Spleen (tissue), 13 donors: ENCODE measurements at places on chromosomes 1 and 21.

DNA sequence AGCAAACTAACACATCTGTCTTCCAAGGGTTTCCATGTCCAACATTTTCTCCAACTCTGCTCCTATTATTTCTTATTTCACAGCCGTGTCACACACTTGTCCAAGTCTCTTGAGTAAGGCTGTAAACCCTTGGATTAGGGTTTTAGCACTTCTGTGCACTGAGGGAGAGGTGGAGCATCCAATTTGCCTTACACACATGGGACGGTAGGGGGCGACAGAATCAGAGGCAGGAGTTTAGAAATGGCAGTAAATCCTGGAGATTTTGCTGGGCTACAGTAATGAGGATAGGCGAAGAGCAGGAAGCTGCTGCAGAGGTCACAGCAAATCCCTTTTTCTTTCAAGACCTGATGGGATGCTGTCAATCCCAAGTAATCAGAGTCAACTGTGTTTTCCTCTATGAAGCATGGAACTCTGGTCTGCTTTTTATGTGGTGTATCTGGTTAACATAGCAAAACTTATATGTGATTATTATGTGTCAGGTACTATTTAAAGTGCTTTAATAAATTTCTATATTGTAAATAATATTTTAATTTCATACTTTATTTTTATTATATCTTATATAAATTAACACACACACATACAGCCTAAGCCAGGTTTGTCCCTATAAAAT lies 15.4 kb upstream of the LCE5A start:
- DNase-seq: no peak

DNA sequence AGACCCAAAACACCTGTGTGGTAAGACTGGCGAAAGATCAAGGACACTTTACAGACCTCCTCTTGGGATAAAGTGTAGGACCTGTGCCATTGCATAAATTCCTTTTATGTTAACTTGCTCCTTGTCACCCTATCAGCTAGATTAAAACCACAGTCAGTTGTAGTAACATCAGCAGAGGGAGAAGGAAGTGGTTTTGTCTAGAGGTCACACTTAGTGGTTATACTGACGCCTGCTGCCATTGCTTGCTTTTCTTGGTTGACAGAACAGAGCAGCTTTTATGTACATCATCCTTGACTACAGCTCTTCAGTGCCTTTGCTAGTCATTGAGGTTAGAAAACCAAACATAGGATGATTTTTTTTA lies 101.4 kb downstream of the PBX1 start:
- DNase-seq: no peak

GRCh38 chr21:34110594-34111202 lies 37.3 kb downstream of the MRPS6 start:
- DNase-seq: no peak

DNA sequence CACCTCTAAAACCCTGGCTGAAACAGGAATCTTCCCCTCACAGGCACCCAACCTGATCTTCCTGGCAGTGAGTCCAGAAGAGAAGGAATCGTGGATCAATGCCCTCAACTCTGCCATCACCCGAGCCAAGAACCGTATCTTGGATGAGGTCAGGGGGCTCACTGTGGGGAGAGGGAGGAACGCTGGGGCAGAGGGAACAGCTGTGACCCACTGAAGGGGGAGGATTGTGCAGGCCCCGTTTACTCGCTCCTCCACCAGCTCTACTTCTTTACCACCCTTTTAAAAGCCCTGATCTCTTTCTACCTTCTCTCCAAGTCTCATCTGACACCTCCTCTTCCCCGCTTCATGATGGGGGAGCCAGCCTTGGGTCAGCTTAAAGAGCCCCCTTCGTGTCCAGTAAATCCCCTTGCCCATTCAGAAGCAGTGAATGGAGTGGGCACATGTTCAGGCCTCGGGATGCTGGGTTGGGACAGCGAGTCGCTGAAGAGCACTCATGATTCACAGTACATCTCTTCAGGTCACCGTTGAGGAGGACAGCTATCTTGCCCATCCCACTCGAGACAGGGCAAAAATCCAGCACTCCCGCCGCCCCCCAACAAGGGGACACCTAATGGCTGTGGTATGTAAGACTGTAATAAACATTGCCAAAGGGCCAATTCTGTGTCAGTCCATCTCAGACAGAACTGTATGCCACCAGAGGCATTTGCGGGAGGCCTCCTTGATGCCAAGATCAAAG lies 7.3 kb downstream of the PLEKHO1 start:
- DNase-seq: no peak

DNA sequence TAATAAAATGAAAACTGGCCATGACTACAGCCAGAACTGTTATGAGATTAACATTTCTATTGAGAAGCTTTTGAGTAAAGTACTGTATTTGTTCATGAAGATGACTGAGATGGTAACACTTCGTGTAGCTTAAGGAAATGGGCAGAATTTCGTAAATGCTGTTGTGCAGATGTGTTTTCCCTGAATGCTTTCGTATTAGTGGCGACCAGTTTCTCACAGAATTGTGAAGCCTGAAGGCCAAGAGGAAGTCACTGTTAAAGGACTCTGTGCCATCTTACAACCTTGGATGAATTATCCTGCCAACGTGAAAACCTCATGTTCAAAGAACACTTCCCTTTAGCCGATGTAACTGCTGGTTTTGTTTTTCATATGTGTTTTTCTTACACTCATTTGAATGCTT lies 164.0 kb downstream of the NEK7 start:
- no peak for DNase-seq

DNA sequence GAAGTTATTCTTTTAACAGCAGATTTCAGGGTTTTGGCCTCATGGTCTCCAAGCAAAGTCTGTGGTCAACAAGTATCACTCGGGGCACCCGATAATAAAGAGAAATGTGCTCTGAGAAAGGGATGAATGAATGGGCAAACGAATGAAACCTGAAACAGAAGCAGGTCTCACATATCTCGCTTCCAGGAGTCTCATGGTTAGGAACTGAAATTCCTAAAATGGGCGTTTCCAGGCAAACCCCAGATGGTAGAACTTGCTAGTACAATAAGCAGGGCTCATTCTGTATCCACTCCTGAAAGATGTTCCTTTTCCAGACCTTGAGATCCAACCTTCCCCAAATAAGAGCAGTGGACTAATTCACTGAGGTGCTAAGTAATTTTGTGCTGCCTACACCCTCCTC lies 87.2 kb downstream of the LAMC2 start:
- peak; percentile 2 for DNase-seq

GRCh38 chr1:41135196-41135947 lies 106.7 kb downstream of the SCMH1 start:
- DNase-seq: no peak

DNA sequence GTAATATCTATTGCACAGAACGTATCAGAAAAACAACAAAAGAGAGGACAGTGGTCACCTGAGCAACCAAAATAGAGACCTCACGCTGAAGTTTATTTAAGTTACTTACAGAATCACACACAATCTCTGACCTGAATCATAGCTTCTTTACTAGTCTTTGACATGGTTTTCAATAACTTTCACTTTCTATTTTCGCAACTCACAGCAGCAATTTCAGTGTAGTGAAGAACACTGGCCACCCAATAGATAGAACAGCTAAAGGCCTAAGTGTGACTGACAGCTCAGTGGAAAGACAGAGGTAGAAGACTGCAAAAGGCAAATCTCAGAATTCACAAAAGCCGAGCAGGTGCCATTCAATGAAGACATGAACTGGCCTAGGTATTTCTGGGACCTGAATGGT lies 435.6 kb upstream of the CHRM3 start:
- DNase-seq: no peak

DNA sequence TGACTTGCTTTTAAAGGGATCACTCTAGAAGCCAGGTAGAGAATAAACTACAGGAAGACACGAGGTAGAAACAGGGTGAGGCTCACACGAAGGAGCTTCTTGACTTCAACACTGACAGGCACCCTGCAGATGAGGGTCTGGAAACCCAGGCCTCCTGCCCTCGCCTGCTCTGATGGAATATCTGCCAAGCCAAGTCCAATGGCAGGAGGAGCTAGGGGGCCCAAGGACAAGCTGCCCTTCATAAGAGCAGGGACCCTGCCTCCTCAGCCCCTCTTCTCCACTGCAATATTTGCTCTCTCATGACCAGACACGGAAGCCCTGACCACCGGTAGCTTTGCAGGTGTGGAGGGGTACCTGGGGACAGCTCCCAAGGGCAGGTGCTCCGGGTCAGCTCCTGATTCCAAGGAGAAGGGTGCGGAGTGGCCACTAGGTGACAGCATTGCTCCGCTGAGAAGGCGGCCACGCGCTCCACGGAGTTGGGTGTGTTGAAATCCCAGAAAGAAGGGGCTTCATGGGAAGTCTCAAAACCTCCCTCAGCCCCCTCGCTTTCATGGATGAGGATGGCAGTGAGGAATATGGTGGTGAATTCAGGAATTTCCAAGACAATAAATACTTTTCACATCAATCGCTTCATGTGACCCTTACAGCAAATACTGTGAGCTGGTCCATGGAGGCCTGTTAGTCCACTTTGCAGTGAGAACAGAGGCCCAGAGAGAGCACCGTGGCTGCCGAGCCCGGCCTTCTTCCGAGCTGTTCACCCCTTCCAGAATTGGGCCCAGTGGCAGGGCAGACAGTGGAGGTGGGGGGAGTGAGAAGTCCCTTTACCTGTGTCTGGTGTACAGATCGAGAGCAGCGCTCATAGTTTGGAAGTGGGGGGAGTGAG lies 33.2 kb upstream of the PAX7 start:
- peak; percentile 83 for DNase-seq

GRCh38 chr1:18541046-18541795 lies 60.5 kb downstream of the KLHDC7A start:
- DNase-seq: peak; percentile 24

- DNase-seq: no peak
These were observed 69.5 kb downstream of the DNM3 start for GRCh38 chr1:171910786-171911185.

DNA sequence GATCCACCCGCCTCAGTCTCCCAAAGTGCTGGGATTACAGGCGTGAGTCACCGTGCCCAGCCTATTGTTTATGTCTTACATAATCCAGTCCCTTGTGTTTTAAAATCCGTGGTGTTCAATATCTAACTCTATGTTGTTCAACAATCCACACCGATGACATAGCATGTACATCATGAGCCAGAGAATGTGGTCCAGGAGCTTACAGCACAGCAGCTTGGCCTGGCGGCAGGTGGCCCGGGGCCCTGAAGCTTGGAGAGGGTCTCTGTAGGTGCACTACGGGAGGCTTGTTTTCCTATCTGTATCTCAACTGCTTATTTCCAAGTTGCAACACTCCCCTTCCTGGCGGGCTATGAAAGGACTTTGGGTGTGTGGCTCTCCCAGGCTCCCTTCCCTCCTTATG lies 138.4 kb downstream of the ADSS2 start:
- DNase-seq: no peak

DNA sequence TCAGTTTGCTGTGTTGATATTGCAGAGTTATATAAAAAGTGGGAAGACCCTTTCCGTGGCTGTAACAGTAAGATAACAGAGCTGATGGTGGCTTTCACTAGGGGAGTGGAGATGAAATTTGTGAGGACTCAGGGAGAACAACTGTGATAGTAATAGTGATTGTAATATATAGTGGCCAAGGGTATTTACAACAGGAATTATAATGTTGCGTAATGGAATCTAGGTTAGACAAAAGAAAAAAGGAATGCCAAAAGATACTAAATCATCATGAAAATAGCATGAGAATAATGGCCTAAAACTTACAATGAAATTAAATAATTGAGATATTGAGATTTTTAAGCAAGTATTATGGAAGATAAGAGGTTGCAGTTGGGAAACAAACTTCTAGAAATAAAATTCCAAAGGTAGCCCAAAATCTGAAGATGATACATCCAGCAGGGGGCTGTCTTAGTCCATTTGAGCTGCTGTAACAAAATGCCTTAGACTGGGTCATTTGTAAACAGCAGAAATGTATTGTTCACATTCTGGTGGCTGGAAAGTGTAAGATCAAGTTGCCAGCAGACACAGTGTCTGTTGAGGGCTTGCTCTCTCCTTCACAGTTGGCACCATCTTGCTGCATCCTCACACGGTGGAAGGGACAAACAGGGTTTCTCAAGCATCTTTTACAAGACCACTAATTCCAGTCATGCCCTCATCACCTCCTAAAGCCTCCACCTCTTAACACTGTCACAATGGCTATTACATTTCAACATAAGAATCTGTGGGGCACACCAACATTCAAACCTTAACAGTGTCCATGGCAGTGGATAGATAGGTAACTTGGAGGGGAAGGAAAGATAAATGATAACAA lies 711.2 kb downstream of the MRPL39 start:
- no peak for DNase-seq

DNA sequence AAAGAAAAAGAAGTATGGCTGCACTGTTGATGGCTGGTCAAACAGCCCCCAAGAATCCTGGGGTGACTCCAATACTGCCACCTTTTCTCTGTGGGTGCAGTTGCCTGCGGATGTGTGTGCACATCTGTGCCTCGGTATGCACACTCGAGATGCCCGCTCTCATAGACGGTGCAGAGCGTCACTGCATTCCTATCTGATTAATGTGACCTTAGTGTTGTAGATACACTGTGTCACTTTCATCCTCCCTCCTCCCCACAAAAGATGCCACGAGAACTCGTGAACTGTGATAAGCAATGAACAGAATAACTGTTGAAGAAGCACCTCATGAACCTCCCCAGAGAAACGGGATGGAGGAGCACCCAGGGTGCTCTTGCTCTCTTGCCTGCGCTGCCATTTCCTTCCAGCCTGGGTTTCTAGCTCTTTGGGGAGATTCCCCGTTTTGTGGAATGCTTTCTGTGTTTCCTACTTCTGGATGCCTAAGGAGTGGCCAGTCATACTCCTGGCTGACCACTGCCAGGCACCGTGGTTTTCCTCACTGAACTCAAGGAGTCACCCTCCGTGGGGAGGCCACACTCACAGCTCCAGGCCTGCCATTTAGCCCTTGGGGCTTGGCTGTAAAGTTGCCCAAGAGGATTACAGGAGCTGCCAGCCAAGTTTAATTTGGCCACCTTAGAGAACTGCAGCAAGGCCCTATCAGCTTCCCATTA lies 32.0 kb downstream of the NTPCR start:
- no peak for DNase-seq

DNA sequence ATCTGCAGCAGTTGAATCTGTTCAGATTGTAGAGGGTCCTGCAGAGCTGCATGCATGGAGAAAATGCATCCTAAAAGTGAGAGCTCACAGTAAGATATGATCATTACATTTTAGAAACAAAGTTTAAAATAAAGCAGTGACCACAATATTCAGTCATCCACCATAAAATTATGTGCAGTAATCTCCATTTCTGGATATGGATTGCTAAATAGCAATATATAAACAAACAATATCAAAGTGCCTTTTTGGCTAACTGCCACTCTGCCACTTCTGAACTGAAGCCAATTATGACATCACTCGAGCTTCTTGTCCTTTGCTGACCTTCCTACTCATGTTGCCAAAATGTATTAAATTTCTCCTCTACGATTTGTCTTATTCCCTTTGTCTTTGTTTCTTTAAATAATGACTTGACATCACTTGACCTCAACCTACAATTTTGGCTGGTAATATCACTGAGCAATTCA lies 262.0 kb upstream of the CXADR start:
- no peak for DNase-seq

DNA sequence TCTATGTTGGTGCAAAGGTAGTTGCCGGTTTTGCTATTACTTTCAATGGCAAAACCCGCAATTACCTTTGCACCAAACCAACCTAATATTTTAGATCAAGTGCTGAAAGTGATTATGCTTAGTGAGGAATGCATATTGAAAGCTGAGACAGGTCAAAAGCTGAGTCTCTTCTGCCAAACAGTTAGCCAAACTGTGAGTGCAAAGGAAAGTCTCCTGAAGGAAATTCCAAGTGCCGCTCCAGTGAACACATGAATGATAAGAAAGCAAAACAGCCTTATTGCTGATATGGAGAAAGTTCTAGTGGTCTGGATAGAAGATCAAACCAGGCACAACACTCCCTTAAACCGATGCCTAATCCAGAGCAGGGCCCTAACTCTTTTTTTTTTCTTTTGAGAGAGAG lies 83.1 kb upstream of the ERRFI1 start:
- DNase-seq: no peak
